ENCODE measurements at places on chromosomes 12 and 14.

DNA sequence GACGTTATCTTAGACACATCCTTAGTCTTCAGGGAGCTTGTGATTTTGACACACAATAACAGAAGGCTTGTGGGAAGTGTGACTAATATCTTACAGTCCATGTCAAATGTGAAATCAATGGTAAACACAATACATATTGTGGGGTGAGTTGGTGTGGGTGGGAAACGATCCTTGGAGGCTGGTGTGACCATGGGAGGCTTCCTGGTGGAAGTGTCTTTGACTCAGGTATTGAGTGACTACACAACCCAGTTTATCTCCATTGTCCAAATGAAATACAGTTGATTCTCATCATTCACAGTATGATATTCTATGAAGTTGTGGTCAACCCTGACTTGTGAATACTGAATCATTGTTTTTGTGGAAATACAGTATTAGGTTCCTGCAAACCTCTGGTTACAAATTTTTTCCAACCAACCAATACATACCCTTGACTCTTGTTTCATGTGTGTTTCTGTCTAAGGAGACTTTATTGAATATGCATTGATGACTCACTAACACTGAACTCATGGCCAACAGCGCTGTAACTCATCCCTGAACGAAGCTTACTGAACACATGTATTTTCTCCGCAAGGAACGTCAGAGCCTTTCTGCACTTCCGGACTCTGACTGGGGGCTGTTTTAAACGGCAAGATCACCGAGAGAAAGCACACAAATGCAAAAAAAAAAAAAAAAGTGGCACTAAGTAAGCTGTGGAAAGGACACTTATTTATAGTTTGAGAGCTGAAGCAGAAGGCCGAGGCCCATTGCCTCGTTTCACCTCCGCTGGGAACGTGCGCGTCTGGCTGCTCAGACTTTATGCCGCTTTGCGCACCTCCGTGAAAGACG lies 59.0 kb downstream of the CLMN start:
- DNase-seq, result no peak

DNA sequence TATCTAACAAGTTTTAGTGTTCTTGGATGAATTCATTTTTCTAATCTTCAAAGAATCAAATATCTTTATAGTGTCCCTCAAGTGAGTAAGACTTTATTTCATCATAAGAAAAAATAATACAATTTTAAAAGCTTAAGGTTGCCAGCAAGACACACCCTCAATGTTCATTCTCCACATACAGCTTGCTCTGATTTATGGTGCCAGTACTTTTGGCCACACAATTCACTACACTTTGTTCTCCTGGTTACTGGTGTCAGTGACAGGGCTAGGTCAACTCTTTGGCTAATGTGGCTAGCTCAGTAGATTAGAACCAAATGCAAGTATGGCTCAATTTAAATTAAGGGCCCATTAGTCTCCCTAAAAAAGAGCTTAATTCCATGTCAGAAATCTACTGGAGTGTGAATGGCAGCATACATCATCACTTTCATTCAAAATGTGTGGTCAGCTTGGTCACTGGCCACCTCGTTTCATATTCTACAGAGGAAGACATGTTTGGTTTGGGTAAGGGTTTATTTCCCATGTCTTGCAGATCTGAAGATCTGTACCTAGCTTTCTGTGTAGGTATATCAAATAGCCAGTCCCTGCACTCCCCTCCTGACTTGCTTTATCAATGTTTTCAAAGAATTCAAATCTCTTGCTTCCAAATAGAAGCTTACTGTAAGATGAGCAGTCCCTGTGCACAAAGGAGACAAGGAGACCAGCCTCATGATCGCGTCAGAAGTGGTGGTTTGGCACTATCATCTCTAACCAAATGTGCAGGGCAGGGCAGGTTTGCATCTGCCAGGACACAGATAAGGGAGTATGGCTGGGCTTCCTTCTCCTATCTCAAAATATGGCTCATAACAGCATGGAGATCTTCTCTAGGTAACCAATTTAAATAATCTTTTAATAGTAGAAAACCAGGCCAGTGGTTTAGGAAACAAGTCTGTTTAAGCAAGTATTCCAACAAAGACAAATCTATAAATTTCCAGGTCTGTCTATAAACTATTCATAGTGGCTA lies 31.3 kb downstream of the HECTD4 start:
- no peak for DNase-seq

GRCh38 chr12:106452309-106452708 lies 94.8 kb downstream of the POLR3B start:
- no peak for DNase-seq

DNA sequence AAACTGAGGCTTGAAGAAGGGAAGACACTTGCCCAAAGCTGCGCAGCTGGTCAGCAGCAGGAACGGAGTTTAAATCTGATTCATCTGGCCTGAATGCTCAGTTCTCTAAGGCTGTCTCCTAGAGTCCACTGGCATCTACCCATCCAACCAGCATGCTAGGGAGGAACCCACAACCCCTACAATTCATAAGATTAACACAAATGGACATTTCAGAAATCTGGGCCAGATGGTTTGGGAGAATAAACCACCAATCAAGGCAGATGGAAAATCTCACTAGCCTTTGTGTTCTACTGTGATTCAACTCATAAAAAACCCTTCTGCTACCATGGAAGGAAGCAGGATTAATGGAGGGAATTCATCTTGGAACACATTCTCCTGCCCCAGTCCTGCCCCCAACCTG lies 67.8 kb downstream of the WSCD2 start:
- no peak for DNase-seq

DNA sequence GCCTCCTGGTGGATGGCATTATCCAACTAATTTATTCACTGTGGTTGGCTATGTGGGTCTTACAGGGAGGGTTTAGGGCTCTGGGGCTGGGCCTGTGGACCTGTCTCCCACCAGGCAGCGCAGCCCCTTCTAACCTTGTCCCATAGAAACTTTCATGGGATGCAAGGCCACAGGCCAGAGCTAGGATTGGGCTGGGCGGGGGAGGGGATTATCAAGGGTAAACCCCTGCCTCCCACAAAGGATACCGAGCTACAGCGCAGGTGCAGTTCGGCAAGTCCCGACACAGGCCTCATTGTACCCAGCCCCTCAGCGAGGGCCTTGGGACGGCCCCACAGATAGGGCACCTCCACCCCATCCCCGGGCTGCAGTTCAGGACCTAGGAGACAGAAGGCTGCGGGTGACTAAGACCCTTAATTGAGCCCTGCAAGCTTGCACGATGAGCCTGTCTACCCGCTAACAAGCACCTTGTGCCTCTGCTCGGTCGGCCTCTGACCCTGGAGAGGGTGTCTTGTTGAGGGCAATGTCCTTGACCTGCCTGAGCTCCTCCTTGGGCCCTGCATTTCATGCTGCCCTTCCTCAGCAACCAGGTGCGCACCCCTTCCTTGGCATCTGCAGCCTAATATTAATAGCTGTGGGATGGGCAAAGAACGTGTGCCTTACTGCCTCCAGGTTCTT lies 46.7 kb downstream of the PSMA6 start:
- DNase-seq, result no peak

DNA sequence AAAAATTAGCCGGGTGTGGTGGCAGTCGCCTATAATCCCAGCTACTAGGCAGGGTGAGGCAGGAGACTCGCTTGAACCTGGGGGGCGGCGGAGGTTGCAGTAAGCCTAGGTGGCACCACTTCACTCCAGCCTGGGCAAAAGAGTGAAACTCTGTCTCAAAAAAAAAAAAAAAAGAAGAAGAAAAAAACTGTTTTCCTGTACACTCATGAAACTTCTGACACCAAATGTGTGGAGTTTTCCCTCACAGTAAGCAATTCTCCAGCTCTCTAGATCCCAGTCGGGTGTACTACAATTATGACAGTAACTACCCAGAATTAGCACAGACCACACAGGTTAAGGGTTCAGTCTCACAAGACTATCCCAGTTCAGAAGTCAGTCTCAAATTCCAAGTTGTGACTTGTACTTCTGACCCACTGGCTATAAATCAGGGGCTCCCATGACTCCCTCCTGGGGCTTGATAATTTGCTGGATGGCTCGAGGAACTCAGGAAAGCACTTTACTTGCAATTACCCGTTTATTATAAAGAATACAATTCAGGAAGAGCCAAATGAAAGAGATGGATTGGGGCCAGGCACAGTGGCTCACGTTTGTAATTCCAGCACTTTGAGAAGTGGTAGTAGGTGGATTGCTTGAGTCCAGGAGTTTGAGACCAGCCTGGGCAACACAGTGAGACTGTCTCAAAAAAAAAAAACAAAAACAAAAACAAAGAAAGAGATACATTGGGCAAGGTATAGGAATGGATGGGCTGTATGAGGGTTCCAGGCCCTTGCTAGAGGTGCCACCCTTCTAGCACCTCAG lies 12.4 kb upstream of the ARF6 start:
- DNase-seq, result no peak

DNA sequence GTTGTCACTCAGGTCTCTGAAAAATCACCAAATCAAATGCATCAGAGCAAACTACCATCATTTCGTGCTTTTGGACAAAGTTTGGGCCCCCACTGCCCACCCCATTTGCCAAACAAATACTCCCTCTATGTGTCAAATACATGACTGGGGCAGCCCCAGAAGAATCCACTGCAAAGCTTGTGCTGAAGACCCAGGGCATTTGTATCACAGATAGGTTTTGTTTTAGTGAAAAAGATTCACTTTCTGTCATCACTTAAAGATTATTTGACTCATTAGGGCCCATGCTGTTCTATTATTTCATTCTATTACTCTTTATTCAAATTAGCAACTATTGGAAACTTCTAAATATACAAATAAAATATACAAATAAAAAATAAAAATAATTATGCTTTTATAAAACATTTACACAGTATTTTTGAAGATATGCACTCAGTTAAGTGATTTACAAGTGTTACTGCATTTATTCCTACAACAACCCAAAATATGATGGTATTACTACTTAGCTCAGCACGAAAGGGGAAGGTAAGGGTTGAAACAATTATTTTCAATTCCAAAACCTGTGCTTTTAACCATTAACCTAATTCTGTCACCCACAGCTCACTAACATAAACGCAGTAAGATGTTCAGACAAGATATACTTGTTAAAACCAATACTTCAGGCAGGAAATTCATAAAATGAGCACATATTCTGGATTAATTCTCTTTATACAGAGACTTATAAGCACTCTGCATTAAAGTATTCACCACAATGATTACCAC lies 36.5 kb downstream of the LRIG3 start:
- DNase-seq, result no peak

- DNase-seq, result no peak
Measured at GRCh38 chr12:31974673-31975072, 15.5 kb downstream of the RESF1 start.

GRCh38 chr12:119989361-119989730 lies 310 bp downstream of the BICDL1 start:
- no peak for DNase-seq

GRCh38 chr12:124952295-124952694 lies 36.6 kb downstream of the DHX37 start:
- no peak for DNase-seq

- no peak for DNase-seq
Measured at GRCh38 chr12:100359248-100359647, 2.4 kb downstream of the SLC17A8 start.

DNA sequence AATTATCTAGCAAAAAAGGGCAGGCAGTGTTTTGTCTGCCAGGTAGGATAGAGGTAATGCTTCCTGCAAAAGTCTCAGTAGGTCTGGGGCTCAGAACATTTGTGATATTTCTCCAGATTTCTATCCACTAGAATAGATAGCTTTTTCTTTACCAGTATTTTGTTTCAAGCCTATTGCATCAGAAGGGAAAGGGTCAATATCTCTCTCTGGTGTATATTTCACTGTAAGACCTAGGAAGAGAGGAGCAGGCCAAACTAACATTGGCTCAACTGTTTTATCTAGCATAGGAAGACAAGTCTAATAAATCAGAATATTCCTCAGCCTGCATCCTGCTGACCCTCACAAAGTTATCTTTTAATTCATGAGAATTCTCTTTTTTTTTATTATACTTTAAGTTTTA lies 106.7 kb upstream of the DAAM1 start:
- no peak for DNase-seq

GRCh38 chr12:26621932-26622331 lies 211.1 kb downstream of the ITPR2 start:
- no peak for DNase-seq

DNA sequence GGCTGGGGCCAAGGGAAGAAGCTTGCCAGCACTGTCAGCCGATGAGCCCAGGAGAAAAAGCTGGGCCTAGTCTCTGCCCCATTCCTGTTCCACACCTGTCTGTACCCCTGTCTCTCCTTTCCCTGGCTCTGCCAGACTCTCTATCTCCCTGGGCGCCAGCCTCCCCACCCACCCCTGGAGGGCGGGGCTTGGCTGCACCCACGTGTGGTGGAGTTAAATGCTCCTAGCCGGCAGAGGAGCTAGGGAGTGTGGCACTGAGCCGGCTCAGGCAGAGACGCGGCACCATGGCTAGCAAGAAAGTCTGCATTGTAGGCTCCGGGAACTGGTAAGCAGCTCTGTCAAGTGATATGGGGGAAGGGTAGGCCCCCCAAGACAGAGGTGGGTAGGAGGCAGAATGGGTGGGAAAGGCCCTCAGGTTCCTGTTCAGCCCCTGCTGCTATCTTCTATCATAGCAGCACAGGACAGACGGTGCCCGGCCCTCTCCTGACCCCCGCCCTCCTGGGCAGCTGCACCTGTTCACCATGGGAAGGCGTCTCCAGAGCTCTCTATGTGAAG lies at the start of gene GPD1:
Gene GPD1 (plus strand): TSS at position 242 of the 555 bp plus-strand sequence. CDS start 43 bp downstream, at position 285.
- DNase-seq, result no peak

- DNase-seq, result no peak
Measured at GRCh38 chr12:116978791-116979508, 68.2 kb downstream of the FBXW8 start.
